ENCODE measurements at places on chromosomes 6 and 20.

- DNase-seq, result no peak
Measured at GRCh38 chr6:105220186-105220585, 40.4 kb upstream of the POPDC3 start.

DNA sequence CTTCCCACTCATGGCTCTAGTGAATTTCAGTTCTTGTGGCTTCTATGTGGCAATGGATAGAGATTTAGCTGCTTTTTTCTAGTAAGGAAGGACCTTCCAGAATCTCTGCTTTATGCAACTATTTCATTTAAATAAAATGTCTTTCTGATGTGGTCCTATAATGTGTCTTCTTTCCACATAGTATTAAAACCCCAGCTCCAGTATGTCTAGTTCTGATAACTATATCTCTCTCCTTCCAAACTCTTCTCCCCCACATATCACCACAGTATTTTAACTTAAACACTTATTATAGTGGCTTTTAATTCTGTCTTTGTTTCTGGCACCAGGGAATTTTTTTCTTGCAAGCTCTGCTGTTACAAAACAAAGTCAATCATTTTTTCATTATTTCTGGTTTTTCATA is 40.6 kb upstream of the SUMO4 start:
- DNase-seq, result no peak

DNA sequence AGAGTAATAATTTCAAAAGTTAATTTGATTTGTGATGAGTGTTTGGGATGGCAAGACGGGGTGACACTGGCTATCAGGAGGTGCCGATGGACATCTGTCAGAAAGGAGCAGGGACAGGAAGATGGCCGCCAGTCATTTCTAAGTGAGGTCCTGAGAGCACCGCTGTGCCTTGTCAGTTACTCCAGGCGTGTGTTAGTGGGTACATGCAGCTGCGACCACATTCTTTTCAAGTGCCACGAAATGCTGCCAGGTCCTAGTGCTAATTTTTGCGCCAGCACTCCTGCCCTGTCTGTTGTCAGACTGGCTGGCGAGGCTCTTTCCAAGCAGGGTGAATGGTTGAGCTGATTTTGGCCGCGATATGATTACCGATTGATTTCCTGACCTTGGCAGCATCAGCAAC is 64.6 kb upstream of the INSM1 start:
- no peak for DNase-seq

- peak; percentile 85 for DNase-seq
Measured at GRCh38 chr20:32155017-32155981, 45.8 kb downstream of the TM9SF4 start.

DNA sequence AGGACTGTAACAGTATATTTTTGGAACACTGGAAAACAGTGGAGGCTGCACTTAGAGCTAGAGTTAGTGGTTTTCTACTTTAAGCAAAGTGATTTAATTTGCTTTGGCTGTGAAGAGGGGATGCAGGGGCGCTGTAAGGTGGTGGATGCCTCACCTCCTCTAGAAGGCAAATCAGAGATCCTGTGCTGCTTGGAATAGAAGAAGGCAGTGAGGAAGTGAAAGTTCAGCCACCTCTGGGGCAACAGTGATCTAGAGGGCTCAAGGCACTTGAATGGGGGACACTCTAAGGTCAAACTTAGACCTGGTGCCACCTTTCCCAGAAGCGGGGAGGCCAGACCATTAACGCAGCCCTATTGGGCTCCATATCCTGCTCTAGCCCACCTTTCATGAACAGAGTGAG is 19.0 kb upstream of the SNRPB2 start:
- DNase-seq, result no peak

- DNase-seq, result no peak
Measured at GRCh38 chr6:79305020-79305419, 70.5 kb upstream of the HMGN3 start.

DNA sequence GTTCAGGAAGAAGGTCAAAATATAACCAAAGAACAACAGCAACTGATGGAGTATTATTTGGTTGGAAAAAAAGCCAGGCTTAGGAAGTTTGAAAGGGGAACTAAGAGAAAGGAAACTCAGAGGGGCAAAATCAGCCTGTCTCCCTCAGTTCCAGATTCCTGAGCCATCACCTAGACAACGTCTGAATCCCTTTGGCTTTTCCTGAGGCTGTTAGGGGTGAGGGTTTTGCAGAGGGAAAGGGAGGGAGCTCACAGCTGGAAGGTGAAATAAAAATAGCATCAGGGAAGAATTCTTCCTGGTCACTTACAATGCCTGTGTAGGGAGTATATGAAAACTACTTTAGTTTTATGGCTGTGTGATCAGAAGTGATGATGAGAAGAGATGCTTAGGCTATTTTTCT is 100.5 kb downstream of the SOBP start:
- no peak for DNase-seq

DNA sequence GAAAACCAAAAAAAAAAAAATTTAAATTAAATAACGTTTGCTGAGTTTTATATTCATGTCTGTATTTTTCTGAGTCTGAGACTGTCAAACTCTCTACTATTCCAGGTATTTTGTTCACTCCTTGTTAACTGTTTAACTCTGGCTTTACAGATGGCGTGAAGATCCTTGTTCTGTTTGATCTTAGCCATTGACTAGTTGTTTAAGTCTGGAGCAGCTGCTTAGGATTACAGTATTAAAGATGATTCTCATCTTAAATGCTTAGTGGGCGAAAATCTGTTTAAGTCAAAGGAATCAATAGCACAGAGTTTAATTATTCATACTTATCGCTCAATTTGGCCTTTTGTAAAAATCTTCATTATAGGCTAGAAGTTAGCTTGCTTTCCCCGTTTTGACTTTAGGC is 2.4 kb downstream of the PHACTR2 start:
- no peak for DNase-seq
